ENCODE measurements at places on chromosomes 12 and 14. TPM values are rescaled to one million over a fixed set of nuclear protein-coding genes. Genes with fewer than 3 reads are reported as not detected.

The TMEM179 gene
- total RNA-seq, result 0.24 TPM

The MSI1 gene
- 1.5 TPM for total RNA-seq

The GPR137C gene
- total RNA-seq, result 0.06 TPM

The KRT77 gene
- total RNA-seq, result not detected

The ARPC3 gene
- 443 TPM for total RNA-seq

The KRT78 gene
- total RNA-seq, result 0.20 TPM
